ENCODE measurements at places on chromosomes 11 and 22. TPM values are rescaled to one million over a fixed set of nuclear protein-coding genes. Genes with fewer than 3 reads are reported as not detected.

DNA sequence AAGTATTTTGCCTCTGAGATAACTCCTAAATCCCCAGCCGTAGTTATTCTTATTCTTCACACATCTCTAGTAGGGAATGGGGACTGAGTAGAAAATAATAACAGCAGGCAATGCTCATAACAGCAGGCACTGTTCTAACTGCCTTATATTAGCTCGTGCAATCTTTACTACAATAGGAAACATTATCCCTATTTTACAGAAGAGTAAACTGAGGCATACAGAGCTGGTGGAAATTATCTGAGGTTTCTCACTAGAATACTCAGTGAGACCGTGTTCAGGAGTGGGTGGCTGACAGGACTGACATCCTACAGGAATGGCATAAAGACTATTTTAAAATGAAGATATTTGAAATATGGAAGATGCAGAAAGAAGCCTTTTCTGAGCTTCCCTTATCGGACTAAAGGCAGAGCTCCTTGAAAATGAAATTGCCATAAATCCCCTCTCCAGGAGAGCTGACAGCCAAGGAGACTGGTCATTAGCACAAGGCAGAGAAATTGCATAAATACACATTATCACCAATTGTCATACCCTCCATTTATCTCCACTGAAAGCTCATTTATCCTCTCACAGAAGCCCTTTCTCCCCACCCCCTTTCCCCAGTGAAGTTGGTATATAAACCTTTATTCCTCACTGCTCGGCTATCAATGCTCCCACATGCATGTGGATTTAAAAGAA lies 93.9 kb downstream of the RASSF10 start:
- DNase-seq, result no peak

DNA sequence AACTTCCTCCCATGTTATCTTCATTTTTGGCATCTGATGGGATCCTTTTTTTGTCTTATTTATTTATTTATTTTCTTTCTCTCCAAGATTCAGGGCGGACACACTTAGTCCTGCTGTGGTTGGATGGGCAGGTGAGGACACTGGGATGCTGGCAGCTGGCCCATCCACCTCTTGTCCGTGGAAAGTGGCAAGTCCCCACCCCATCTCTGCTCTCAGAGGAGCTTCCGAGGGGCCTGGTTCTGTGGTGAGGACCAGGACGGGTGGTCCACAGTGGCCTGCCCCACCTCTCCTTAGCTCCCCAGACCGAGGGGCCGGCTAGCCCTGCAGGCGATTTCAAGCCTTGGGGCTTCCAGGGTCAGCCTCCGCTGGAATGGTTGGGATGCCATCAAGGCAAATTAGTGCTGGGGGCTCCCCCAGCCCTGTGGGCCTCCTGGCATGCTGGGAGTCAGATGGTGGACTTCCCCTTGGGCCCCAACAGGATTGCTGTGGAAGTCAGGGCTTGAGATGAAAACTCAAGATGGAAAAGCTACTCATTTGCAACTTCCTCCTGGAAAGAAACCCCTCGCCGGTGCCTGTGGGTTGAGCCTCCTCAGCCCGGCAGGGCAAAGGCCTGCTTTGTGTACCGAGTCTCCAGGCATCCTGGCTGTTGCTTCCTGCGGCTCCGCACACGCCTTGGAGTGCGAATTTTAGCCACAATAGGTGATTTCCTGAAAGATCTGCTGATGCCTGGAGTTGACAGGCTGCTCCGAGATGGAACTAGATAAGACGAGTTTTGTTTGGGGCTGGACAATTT lies 31.2 kb upstream of the LINC01488 start:
- no peak for DNase-seq

DNA sequence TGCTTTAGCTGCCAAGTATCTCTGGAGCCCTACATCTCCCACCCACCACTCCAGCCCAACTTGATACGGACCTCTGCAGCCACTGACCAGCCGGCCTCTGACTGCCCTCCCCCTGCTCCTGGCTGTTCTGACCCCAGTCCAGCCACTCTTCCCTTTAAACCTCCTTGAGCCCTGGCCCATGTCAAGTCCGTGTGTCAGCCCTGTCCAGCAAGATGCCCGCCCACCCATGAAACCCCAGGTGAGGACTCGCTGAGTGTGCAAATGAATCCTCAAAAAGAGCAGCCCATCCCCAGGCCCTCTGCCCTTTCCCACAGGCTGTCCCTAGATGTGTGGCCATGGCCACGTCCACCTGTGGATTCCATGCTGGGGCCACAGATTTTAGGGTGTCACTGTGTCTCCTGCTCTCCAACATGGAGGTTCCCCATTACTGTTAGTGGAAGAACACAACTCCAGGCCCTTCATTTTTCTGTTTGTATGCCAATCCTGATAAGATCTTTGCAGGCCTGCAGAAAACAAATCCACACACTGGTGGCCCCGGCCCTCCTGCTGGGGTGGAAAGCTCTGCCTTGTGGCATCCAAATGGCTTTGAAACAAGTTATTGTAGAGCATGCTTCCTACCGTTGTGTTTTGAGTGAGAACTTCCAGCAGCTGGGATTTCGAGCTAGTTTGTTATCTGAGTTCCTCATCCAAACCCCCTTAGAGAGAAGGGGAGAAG lies 22.7 kb upstream of the ADORA2A start:
- DNase-seq, result no peak

DNA sequence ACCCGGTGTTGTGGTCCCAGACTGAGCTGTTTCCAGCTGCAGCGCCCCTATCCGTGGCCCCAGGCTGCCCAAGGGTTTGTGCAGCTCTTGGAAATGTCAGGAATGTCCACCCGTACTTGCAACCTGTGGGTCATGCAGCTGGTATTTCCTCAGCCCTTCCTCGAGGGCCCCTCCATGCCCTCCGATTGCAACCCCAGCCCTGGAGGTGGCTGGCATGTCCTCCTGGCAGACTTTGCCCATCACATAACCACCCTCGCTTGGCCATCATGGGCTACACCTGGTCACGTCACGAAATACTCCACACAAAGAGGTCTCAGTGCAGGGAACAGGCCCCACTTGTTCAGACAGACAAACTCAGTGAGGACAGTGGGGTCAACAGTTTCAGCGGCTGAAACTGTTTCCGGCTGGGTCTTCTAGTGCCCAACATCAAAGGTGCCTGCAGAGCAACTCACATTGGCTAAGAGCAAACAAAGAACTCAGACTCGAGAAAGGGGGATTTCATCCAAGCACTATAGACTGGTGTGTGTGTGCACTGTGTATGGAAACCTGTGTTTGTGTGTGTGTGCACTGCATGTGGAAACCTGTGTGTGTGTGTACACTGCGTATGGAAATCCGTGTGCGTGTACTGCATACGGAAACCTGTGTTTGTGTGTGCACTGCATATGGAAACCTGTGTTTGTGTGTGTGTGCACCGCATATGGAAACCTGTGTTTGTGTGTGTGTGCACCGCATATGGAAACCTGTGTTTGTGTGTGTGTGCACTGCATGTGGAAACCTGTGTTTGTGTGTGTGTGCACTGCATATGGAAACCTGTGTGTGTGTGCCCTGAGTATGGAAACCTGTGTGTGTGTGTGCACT lies 72.8 kb upstream of the CCND1 start:
- peak; percentile 64 for DNase-seq

DNA sequence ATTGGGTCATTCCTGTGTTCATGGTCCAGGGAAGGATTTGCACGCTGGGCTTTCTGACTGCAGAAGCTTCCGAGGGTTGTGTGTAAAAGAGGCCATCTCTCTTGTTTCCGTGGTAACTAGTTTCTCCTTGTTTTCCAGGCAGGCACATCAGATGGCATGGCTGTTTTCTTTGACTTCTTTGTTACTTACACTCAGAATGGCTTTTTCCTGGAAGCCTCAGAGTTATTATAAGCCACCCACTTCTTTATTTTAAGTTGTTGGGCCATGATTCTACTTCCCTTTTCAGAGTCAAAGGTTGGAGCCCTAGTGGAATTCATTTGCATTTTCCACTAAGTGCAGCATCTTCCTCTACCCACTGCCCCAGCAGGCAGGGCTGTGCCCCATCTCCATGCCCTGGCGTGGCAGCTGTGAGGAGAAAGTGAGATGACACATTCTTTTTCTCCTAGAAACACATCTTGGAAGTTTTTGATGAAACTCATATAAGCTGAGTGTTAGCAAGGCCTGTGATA lies 94.9 kb downstream of the PRR5L start:
- no peak for DNase-seq

DNA sequence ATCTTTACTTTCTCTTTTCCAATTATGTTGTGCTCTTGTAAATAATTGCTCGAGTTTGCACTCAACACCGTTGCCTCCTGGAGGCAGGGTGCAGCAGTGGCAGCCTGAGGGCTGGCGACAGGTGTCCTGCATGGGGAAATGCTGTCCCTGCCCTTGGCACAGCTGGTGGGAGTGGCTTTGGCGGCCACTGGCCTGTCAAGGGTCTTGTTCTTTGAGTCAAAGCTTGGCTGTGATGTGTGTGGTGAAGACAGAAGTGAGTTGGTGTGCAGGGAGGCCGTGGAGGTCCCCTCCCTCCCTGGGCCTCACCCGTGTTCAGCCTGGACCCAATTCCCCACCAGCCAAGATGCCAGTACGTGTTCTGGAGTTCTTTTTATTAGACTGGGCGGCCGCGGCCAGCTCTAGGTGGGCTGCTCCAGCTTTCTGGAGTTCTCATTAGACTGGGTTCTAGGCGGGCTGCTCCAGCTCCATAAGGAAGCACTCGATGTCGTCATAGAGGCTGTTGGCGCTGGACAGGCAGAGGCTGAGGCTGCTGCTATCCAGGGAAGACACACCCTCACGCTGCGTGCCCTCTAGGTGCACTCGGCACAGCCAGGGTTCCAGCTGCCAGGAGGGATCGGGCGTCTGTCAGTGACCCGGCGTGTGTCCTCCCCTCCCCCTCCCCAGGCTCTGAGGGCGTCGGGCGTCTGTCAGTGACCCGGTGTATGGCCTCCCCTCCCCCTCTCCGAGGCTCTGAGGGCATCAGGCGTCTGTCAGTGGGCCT lies 3.4 kb downstream of the IRF7 start:
- DNase-seq, result peak; percentile 84

- no peak for DNase-seq
These were observed 6.2 kb downstream of the MRGPRD start for GRCh38 chr11:68974421-68975194.

DNA sequence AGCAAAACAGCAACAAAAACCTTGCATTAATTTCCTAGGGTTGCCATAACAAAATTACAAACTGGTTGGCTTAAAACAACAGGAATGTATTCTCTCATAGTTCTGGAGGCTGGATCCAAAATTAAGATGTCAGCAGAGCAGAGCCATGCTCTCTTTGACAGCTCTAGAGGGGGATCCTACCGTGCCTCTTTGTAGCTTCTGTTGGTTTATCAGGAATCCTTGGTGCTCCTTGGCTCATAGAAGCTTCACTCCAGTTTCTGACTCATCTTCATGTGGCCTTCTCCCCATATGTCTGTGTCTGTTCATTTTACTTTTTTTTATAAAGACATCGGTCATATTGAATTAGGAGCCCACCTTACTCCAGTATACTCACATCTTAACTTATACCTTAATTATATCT lies 90.5 kb upstream of the POU2AF2 start:
- DNase-seq, result no peak

GRCh38 chr22:39013942-39014722 lies at the start of gene APOBEC3C:
Gene APOBEC3C, plus strand, starts transcription at chr22:39014257. Its CDS starts 106 bp downstream, at chr22:39014363.
- no peak for DNase-seq

DNA sequence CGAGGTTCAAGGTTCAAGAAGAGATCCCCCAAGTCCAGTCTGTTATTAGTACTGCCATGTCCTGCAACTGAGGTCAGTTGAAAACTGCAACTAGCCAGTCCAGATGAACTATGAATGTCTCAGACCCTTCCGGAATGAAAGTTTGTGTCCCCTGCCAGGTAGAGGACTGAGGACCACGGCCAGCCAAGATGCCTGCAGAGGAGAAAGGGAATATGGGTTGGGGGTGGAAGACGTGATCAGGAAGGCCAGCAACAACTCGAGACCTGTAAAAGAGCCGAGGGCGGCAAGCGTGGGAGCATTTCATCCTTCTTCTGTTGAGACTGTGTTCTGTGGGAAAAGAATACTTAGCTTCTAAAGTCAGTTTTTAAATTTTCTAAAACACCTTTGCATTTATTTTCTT lies 572.4 kb upstream of the B3GAT1 start:
- no peak for DNase-seq

DNA sequence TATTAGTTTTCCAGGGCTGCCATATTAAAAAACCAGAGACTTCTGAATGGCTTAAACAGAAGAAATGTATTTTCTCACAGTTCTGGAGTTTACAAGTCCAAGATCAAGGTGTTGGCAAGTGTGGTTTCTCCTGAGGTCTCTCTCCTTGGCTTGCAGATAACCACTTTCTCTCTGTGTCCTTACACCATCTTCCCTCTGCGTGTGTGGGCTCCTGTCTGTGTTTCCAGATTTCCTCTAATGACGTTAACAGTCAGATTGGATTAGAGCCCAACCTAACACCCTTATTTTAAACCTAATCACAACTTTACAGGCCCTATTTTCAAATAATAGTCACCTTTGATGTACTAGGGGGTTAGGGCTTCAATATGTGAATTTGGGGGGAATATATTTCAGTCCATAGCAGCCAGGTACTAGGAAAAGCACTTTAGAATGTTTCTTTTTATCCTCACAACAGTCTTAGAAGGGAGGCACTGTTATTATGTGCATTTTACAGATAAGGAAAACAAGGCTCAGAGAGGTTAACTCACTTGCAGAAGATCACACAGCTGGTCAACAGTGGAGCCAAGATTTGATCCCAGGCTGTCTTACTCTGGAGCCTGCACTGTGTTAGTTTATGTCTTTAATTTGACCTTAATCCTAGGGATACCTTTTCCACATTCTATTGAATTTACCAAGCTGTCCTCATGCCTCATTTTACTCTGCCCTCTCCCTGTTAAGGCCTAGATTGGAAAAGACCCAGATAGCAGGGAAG lies 116.4 kb upstream of the CRYBB3 start:
- no peak for DNase-seq

DNA sequence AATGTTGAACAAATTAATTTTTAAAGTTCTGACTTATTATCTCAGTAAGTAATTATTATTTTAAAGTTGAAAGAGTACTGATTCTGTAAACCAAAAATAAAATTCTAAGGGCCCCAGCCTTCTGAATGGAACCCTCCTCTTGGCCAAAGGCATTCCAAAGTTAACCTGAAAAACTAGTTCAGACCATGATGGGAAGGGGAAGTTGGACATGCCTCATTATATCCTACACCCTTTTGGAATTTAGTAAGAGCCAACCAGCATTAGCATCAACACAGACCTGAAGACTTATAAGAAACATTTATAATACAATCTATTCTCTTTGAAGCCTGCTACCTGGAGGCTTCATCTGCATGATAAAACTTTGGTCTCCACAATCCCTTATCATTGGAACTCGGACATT lies 18.9 kb downstream of the LGR4 start:
- DNase-seq, result no peak

DNA sequence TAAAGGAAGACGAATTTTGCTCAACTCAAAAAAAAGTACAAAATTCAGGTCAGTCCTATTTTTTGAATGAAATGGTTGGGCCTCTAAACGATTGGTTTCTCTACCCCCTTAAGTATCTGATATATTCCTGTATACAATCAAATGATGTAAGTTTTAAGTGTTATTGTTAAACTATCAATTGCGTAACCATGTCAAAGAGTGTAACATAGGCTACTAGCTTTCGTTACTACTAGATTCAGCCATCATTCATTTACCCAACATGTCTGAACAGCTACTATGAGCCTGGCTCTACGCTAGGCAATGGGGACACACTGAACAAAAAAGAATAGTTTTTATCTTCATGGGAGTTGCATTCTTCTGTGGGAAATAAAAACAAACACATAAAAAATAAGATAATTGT lies 3.3 kb downstream of the RAB6A start:
- no peak for DNase-seq

Gene UBQLN3
- not detected for total RNA-seq

Gene KCNQ1OT1
- 3.4 TPM for total RNA-seq

Gene TMA7B
- total RNA-seq, result 1.7 TPM

Gene ADM2
- not detected for total RNA-seq

Gene NF2
- total RNA-seq, result 15.7 TPM

Gene YAP1
- total RNA-seq, result 232 TPM

Gene OR52N4
- total RNA-seq, result not detected

Gene IGF2
- total RNA-seq, result 56.5 TPM

Gene MAML2
- 36.3 TPM for total RNA-seq

Gene ABCG4
- total RNA-seq, result 3.2 TPM
